Stimulated activated CD8-positive, alpha-beta memory T cell treated with anti-CD3 and anti-CD28 coated beads, Interleukin-12 subunit alpha, Interleukin-12 subunit beta, amount 100 ng/mL, for 1 hour (primary cell): ENCODE measurements at places on chromosomes 5 and 9.

DNA sequence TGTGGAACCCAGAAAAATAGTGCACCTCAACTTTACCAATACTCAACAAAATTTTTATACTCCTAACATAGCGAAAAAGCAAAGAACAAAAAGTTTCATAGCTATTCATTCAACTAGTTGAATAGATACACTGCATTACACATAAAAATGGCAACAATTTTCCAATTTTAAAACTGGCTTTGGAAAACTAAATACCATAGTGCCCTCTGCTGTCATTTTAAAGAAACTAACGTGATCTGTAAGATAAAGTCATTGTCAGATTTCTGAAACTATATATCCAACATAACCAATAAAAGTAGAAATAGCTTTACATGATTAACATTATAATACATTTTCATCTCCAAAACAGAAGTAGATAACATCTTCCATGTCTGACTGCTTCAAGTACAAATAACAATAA lies 31.6 kb downstream of the DTWD2 start:
- no peak for DNase-seq

- no peak for DNase-seq
These were observed 395.6 kb downstream of the IRX2 start for GRCh38 chr5:2355859-2356258.

DNA sequence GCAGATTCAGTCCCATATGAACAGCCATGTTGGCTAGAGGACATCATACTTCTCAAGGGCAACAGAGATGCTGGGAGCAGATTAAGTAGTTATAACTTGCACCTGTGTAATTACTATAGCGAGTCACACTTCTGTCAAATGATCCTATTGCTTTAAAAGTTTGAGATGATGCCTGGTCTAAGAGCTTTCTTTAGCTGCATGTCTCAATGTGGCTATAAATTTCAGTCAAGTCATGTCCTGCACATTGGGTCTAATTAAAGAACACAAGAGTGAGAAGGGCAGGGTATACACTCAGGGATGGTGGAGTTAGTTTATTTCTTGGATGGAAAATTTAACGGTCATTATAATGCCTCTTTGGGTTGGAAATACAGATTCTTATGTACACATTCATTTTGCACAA lies 557.3 kb downstream of the RAB3C start:
- no peak for DNase-seq

DNA sequence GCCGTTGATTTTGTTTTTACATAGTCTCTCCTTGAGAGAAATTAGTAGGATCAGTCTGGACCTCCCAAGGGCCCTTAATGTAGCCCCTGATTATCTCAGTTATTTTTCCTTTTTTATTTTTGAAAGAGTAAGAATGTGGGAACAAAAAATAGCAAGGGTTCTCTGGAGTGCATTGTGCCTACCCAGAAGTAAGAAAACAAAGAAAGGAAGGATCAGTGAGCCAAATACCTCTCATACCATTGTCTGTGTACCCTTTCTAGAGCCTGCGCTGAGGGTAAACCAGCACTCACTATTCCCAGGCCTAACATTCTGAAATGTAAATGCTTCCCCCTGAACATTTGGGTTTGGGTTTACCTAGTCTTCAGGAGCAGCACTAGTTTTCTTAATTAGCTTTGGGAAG lies 213.0 kb upstream of the TARS1 start:
- DNase-seq, result no peak

DNA sequence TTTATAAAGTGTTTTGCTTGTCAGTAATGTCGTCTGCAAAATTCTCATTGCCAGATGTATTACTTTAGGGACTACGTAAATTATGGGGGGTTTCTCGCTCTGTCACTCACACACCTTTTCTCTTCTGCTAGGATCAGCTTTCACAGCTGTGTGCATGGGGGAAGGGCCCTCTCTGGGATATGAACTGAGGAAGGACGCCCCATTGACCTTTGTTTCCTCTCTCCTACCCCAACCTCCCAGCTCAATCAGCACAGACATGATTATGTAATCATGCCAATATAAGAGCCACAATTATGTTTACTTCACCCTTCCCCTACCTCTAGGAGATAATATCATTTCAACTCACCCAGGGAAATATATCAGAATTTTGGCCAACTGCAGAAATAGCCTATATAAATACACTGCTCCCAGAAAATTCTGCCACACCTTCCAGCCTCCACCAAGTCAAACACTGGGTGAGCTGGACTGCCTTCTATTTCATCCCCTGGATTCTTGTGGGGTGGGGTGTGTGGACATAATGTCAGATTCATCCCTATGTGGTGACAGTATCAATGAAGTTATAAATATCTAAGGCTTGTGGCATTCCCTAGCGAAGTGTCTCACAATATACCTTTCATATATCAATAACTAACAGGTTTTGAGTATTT lies 12.6 kb upstream of the SEMA5A start:
- DNase-seq, result no peak

- DNase-seq, result peak; percentile 39
These were observed 27.5 kb downstream of the SREK1 start for GRCh38 chr5:66171349-66172344.

GRCh38 chr9:79902825-79903600 lies 331.2 kb downstream of the TLE4 start:
- DNase-seq, result no peak

- no peak for DNase-seq
These were observed 1.1 kb upstream of the SEMA4D start for GRCh38 chr9:89498852-89499480.

- DNase-seq, result no peak
These were observed 11.1 kb upstream of the CTSL start for GRCh38 chr9:87714819-87715218.

- no peak for DNase-seq
These were observed 57.6 kb upstream of the GRHPR start for GRCh38 chr9:37364751-37365360.

GRCh38 chr9:21933281-21933680 lies 60.9 kb downstream of the CDKN2A start:
- DNase-seq, result no peak

- DNase-seq, result no peak
These were observed 17.0 kb downstream of the OR13J1 start for GRCh38 chr9:35852876-35853865.

DNA sequence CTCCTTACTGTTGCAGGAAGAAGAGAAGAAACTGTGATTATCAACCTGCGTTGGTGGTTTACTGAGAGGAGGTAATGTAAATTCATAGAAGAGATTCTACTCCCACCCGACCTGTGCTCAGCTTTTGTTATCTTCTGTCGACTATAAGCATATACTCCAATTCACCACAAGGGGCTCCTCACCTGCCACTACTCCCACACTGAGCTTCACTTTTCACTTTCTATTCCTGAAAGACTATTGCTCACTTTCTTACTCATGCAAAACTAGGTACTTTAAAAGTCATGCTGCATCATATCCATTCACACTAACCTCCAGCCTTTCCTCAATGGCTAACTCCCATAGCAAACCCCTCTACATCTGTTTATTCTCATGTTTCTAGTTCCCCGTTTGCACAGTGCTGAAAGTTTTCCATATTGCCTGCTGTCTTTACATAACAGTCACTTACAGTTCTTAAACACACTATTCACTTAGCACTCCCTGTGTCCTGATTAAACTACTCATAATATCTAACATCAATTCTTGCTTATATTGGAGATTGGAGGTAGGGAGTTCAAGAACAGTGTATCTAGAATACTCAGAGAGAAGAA lies 1062.6 kb downstream of the NR2F1-AS1 start:
- no peak for DNase-seq

DNA sequence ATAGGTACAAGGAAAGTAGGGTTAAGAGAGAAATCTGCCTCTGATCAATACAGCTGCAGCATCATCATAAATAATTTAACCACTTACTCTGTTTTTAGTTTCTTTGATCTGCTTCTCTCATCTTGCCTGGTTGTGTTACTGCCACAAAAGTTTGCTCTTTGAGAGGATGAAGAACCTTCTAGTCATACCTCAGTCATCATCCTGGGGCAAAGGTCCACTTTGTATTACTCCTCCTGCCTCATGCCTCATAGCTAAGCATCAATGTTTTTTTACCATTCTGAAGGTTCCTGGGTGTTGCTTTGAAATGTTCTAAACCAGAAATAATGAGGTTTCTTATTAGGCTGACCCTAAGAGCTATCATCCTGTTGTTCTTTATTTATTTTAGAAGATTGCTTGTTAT lies 17.1 kb upstream of the TRIM36 start:
- DNase-seq, result no peak

- no peak for DNase-seq
These were observed 1075.1 kb downstream of the NR2F1-AS1 start for GRCh38 chr5:92505925-92506324.

DNA sequence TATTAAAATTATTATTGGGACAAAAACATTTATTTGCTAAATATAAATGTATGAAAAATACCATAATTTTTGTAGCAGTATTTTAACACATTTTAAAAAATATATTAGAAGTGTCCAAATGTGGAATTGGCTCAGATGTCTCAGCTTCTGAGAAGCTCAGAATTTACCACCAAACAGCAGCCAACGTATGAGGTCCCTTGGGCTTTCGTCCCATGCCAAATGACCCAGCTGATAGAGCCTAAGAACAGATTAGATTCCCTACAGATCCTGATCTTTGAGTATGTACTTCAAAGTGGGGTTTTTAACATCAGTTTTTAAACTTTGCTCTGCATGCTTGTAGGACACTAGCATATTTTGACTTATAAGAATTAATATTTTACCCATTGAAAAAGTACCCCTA lies 77.3 kb upstream of the RPS23 start:
- no peak for DNase-seq

- no peak for DNase-seq
These were observed 635.4 kb downstream of the NR2F1-AS1 start for GRCh38 chr5:92945605-92946097.

DNA sequence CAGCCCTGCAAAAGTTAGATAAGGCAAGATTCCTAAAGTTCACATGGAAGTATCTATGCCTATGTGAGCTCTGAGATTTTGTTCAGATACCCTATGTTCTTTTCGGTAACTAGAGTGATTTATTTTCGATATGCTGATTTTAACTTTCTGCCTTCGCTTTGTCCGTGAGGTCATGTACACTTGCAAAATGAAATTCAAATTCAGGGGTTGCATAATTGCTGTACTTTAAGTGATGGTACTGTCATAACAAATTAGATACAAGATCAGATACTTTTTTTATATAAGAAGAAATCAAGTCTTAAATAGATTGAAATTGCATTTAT lies 350 bp upstream of the ECPAS start:
- no peak for DNase-seq

GRCh38 chr9:136923881-136924280 lies 20.7 kb downstream of the FBXW5 start:
- DNase-seq, result no peak

GRCh38 chr5:129511291-129511690 lies 51.2 kb downstream of the ADAMTS19 start:
- DNase-seq, result no peak

DNA sequence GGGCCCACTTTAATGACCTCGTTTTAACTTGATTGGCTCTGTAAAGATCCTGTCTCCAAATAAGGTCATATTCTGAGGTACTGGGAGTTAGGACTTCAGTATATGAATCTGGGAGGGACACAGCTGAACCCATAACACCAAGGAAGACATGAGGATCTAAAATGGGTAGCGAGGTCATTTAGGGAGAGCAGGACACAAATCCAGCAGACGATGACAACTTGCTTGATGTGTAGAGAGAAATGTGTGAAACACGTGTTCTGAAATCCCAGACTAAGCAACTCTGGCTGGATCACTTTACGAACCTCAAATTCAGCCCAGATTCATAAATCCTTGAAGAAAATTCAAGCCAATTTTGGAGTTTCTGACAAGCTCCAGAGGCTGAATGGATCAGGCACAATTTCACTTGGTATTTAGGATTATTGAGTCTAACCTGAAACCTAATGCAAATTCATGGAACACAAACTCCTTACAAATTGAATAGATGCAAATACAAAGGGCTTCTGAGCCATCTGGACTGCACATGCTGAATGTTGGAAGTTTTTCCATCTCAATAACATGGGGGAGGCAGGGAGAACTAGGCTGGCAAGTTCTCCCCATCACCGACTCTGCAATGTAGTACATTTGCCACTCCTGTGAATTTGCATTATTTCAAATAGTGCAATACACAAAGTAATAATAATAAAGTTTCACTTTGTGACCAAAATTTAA lies 74.0 kb upstream of the SLC30A5 start:
- DNase-seq, result no peak

GRCh38 chr5:156694598-156694997 lies 155.5 kb upstream of the PPP1R2B start:
- DNase-seq, result no peak

DNA sequence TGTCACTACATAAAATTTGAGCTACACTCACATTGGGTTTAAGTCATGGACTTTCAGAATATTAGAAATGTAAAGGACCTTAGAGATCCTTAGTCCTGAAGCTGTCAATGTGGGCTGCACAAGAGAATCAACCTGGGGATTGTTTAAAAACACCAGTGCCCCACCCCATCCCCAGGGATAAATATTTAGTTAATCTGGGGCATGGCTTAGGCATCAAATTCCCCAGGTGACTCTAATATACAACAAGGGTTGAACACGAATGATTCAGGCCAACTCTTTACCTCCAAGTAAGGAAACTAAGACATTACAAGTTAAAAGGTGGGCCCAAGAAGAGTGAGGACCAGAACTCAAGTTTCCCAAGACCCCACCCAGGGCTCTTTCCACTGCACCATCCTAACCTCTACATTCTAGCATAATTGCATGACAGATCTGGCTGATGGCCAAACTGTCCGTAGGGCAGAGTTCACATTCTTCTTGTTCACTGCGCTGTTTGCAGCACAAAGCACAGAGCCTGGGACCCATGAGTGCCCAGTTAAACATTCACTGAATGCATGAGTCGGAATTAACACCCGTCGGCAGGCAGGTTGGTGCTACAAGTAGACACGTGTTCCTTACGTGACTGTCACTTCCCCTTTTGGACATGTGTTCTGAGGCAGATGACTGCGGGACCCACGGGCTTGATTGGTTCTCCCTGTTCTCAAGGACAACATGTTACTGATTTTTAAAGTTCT lies 25.2 kb downstream of the CYFIP2 start:
- DNase-seq, result no peak

GRCh38 chr9:118940473-118940872 lies 428.8 kb downstream of the BRINP1 start:
- no peak for DNase-seq

- DNase-seq, result no peak
These were observed 43.7 kb upstream of the SLIT3 start for GRCh38 chr5:169344629-169345028.

DNA sequence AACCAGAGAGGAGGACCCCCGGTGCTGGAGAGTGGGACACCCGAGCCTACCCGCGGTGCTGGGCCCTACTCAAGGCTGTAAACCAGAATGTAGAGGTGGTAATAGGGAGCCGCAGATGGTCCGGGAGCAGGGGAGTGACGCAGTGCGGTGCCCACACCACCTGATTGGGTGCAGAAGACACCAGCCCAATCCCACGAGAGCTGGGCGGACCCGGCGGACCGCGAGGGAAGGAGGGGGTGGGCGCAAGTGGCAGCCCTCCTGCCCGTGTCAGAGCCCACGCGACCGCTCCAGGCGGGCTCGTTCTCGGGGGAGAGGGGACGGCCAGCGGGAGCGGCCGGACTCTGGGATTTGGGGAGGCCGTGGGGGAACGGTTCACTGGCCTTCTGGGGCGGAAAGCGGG lies 71.2 kb downstream of the C9orf50 start:
- no peak for DNase-seq
